SHP77 (cell line): ENCODE measurements at places on chromosomes 5 and 9.

DNA sequence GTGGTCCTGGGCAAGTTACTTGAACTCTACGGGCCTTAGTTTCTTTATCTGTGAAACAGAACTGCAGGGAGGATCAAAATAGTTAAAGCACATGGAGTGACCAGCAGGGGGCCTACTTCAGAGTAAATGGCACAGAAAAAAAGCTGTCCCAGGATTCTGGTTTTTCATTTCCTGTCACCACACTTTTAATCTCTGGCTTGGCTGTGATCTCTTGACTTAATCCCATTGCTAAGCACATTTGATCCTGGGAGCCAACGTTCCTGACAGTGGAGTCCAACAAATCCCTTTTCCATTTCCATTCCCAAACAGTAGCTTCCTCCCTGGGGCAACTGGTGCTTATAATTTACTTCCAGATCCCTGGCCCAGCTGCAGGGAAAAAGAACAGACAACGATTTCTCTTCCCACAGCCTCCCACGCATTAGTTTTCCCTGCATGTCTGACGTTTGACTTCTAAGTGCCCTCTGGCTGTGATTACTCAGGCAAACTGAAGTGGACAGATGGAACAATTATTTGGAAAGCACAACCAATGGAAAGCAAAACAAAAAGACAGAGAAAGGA, 136.5 kb upstream of the STK32A start:
- DNase-seq = peak; percentile 91

DNA sequence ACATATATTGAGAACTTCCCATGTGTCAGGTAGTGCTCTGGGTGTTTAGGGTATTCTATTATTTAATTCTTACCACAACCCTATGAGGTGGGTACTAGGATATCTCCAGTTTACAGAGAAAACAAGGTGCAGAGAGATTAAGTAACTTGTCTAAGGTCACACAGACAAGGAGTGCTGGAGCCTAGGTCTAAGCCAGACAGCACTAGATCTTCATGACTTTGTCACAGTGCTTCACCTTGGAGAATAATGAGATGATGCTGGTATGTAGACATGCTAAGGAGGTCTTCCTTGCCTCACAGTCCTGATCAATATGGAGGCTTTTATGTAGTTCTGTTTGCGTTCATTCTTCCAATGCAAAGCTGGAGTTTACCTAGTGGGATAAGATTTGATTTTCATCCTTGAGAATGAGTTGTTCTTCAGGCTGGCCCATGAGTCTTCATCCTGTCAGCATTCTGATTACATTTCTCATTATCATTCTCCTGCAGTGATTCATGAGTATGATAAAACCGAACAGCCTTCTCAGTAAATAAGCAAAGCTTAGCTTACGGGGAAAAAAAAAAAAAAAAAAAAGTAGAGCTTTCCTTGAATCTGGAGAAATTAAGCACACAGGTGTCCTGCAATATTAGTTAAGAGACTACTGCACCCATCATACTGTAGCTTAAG, 176.3 kb downstream of the C9orf152 start:
- DNase-seq = no peak

GRCh38 chr5:74889523-74890105, 23.4 kb upstream of the FAM169A start:
- no peak for DNase-seq

DNA sequence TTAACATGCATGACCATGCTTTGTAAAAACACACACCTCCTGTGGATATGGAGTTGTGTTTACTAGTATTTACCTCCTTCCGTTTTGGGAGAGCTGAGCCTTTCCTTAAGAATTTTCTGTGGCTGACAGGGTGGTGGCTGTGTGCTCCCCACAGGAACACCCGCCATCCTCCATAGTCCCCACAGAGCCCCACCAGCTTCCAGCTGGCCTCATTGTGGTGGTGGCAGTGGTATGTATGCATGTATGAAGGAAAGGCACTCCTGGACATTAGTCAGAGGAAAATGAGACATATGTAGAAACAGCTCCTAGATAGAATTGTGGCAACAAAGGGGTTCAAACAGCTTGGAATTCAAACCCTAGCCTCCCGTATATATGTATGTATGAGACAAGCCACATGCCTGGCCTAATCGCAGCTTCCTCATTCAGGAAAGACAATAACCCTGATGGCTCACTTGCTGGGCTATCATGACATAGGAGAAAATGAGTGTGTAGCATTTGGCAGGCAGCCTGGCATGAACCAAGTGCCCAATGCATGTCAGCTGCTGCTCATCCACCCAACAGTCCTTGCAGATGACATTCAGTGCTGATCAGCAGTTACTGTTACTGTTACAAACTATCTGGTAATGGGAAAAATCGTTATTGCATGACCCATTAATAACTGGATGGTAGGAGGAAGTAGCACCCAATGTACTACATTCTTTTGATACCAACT, 459.7 kb downstream of the EBF1 start:
- DNase-seq = no peak

DNA sequence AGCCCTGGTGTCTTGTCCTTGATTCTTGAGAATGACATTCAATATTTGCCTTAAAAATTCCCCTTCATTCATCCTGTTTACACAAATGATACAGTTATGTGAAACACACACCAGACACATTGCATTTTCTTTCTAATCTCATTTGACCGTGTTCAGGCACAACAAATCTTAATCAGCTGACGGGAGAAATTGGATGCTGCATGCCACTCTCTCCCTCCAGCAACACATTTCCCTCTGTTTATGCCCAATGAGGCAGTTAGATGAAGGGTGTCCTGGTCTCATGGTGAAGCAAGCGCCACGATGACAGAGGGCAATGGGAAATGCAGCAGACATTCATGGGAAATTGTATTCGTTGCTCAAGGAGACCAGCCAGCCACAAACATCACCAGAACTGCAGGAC, 3.2 kb upstream of the FGF1 start:
- no peak for DNase-seq

DNA sequence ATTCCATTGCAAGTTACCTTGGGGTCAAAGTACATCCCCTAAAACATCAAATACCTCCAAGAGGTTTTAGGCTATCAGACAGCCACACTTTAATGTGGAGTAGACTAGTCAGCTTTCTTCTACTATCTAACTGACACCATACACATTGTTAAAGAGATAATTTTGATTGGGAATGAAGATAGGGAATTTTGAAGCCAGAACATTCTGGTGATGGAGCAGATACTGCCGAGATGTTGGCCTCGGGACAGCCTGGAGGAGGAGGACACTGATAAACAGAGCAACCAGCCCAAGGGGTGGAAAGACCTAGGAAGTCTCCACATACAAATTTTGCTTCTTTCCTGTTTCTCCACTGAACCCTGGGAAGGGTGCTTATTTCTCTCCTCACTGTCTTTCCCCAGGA, 14.9 kb downstream of the TJP2 start:
- DNase-seq = no peak

GRCh38 chr5:179170606-179171005, 110.4 kb downstream of the ZNF354C start:
- no peak for DNase-seq

GRCh38 chr9:8085986-8086385, 286.4 kb upstream of the DMAC1 start:
- peak; percentile 62 for DNase-seq

GRCh38 chr5:139642891-139643871, 5.0 kb upstream of the CXXC5 start:
- DNase-seq = no peak
